ENCODE measurements at places on chromosomes 3 and 15.
A peak's percentile ranks its signal among the peaks of the same experiment; 100 is the strongest.

DNA sequence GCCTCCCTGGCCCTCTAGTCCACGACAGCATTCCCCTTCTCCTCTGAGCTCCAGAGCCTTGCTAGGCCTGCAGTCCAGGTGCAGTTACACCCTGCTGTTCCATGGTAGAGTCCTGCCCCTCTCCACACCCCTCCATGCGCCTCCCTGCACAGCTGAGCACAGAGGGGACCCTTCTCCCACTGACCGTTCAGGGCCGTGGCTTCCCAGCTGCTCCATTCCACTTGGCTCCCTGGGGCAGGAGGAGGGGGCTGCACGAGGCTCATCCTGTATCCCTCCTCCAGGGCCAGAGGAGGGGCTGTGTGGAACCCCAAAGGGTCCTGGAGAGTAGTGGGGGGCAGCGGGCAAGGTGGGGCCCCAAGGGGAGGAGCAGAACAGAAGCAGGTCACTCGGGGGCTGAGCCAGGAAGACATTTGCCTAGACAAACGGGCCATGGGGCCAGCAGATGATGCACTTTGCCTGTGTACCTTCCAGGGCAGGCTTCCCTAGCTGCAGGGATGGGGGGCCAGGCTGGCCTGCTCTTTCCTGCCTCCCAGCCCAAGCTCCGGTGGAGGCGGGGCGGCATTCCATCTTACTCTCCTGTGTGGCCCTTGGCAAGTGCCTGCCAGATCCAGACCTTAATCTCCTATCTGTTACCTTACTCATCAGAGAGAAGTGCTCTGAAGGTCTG, 20.7 kb upstream of the GOLGA6C start:
- DNase-seq: no peak

DNA sequence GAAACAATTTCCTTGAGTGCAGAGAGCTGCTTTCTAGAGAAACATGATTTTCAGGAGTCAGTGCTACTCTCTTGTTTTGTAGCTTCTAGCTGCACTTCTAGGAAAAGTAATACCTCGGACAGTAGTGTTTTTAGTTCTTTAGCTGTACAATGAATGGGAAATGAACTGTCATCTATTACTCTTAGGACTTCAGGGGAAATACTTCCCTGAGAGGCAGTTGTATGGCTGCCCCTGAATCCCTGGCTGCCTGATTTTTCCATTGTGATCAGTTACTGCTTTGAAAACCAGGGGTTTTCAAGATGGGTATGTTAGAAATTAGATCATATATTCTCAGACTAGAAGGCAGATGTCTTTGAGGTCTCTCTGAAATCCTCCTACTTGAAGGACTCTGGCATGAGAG, 200.3 kb upstream of the SEMA6D start:
- DNase-seq: no peak

GRCh38 chr3:114481113-114481512, 187.3 kb downstream of the TIGIT start:
- DNase-seq: no peak

- DNase-seq: peak; percentile 41
Measured at GRCh38 chr3:130850044-130850797, 43.7 kb upstream of the ATP2C1 start.

DNA sequence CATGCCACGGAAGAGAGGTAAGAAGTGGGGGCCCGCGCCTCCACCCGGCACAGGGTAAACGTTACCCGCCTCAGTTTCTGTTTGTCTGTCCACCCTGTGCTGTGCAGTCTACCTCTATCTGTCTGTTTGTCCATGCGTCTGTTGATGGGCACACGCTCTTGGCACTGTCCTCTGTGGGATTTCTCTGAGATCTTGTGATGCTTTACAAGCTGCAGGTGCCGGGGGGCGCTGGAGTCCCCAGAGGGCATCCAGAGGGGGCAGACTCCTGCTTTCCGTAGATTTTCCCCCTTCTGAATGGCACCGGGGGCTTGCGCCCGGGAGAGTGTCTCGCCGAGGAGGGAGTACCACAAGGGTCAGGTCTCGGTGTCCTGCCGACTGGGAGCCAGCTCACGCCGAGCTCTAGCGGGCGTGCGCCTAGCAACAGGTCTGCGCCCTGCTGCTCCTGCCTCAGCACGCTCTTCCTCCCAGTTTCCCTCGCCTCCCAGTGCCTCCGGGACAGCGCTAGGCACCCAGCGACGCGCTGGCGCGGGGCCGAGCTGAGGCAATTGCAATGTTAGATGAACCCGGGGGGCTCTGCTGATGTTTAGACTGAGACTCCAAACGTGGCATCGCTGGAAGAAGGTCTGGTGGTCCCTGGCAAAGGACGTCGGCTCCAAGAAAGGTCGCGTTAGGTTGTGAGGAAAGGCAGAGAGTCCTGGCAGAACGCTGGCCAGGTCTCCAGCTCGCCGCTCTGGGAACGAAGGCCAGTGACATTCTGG, 667 bp downstream of the CEMIP start:
- no peak for DNase-seq

- no peak for DNase-seq
Measured at GRCh38 chr15:78810003-78810361, 1.3 kb downstream of the ADAMTS7 start.

DNA sequence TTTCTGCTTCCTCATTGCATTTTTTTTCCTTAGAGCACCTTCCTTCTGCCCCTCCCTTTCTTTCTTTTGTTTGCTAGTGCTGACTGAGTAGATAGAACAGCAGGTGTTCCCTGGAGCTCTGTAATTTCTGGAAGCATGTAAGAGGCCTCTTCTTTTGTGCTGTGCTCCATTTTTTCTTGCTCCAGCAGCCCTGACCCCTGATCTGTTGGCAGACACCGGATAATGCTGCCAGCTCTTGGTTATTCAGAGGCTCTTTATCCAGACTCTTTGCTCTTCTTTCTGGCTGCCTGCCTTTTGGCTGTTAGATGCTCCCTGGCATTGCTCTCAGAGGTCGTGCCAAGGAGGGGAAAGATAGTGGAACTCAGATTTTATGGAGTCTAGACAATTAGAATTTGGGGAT, 104.4 kb upstream of the RBMS3 start:
- DNase-seq: no peak

DNA sequence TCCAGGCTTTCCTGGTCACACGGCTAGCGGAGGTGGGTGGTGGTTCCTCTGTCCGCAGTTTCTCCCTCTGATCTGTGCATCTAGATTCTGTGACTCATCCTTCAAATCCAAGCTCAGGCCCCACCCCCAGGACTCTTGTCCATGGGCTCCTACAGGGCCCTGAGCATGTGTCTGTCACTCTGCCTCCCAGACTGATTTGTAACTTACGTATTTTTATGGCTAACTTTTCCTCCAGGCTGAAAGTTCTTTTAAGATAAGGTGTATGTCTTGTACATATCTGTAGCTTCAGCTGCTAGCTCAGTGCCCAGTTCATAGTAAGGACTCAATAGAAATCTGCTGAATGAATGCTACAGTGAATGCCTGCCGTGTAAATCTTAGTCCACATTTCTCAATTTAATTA, 8.0 kb downstream of the ESYT3 start:
- DNase-seq: no peak

GRCh38 chr3:42443819-42444436, 33.5 kb upstream of the LYZL4 start:
- peak; percentile 59 for DNase-seq

DNA sequence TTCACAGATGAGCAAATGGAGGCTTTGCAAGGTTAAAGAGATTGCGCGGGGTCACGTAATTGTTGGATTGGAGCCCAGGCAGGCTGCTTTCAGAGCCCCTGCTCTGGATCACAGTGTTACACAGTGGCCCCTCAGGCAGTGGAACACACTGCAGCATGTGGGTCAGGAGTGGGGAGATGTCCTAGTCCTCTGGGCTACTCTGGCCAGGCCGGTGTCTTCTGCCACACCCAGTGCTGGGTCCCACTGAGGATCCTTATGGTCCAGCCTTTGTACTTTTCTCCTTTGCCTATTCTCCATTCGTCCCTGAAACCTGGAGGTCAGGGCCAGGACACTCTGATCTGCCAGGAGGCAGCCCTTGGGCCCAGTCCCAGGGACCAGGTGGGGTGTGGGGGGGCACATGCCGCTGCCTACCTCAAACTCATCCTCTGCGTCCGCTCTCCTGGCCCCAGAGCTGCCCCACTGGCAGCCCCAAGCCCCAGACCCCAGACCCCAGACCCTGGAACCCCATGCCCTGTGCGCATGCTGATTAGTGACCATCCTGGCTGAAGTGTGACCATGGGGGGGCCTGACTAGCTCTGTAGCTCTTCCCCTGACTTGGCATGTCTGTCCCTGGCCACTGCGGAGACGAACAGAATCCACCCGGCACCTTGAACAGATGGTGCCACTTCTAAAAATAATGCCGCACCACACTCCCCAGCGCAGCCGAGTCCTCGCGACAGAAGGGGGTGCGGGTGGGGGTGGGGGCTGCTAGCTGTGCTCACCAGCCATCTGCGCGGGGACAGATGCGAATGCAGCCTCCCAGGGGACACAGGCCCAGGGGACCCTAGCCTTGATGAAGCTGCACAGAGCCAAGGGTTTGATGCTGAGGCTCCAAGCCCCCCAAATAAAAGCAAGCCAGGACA, 41.6 kb downstream of the ATP2B2 start:
- no peak for DNase-seq

DNA sequence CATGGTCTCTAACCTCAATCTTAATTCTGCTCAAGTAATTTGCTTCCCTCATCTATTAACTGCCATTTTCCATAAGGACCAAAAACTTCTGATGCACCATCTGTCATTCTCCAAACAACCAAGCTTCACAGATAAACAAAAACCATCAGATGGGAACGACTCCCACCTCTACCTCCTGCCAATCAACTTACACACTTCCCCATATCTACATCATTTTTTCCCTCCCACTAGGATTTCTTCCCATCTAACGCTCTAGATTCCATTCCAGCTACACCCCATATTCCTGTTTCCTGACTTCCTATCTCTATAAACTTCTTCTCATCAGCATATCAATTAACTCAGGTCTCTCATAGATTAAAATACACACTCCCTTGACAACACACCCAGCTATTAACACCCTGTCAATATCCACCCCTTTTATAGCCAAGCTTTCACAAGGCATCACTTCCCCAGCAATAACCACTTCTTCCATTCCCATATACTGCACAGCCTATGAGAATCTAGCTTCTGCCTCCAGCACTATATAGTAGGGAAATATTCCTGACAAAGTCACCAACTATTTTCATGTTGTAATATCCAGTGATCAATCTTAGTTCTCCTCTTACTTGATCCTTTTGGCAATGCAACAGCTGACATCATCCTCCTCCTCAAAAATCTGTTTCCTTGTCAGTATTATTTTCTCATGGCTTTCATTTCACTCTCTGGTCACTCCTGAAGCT, 39.2 kb downstream of the SNX4 start:
- DNase-seq: no peak

DNA sequence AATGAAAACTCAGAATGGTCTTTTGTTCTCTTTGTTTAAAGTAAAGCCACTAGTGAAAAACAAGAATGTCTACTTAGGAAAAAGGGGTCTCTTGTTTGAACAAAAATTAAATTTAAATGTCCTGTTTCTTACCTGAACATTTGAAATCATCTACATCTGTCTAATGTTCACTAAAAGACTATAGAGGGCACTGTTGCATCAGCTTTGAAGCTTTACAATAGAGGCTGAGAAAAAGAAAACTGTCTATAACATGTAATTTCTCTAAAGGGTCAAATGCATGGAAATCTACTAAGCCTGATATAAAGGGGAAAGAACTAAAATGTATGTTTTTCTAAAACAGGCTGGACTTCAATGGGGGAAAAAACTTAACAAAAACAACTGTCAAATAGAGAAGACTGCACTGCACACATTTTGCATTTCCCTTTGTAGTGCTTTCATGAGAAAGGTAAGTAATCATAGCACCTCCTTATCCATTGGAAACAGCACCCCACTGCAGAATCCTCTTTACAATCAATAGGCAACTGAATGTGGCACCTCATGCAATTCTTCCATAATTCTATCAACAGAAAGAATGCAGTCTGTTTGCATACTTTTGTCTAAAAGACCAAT, 26.3 kb downstream of the DPH6 start:
- no peak for DNase-seq

GRCh38 chr15:98077186-98077585, 116.7 kb downstream of the ARRDC4 start:
- no peak for DNase-seq

- no peak for DNase-seq
Measured at GRCh38 chr3:193852901-193853300, 259.9 kb downstream of the OPA1 start.

DNA sequence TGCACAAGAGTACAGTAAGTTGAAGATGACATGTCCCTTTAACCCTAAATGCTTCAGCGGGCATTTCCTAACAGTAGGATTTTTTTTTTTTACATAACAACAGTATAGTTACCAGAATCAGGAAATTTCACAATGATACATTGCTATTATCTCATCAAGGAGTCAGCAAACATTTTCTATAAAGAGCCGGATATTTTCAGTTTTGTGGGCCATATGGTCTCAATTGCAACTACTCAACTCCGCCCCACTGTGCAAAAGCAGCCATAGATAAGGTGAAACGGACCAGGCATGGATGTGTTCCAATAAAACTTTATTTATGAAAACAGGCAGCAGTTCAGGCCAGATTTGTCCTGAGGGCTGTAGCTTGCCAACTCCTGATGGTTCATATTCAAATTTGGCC, 130.6 kb downstream of the SMAD6 start:
- DNase-seq: no peak

GRCh38 chr3:12503126-12503957, 19.1 kb downstream of the TSEN2 start:
- peak; percentile 7 for DNase-seq

- DNase-seq: no peak
Measured at GRCh38 chr3:71001303-71001830, 582.2 kb downstream of the FOXP1 start.

DNA sequence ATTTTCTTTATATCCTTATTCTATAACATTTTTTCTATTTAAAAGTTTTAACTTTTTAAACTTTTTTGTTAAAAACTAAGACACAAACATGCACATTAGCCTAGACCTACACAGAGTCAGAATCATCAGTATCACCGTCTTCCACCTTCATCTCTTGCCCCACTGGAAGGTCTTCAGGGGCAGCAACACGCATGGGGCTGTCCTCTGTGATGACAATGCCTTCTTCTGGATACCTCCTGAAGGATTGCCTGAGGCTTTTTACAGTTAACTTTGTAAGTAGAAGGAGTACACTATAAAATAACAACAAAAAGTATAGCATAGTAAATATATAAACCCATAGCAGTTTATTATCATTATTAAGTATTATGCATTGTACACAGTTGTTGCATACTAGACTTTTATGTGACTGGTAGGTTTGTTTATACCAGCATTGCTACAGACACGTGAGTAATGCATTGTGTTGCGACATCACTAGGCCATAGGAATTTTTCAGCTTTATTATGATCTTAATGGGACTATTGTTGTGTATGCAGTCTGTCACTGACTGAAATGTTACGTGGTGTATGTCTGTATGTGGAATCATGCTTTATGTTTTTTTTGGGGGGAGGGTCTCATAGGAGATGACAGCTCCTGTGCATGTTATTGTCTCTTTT, 18.2 kb downstream of the ATP1B3 start:
- no peak for DNase-seq

GRCh38 chr3:184461219-184461618, 81.4 kb downstream of the CHRD start:
- no peak for DNase-seq

- no peak for DNase-seq
Measured at GRCh38 chr3:144556392-144556791, 584.8 kb downstream of the DIPK2A start.

- DNase-seq: no peak
Measured at GRCh38 chr3:108661699-108662098, 72.2 kb downstream of the DZIP3 start.
